ENCODE measurements at places on chromosomes 5 and 9. TPM values are rescaled to one million over a fixed set of nuclear protein-coding genes. Genes with fewer than 3 reads are reported as not detected.

GRCh38 chr9:120920806-120921178 lies 5.8 kb downstream of the TRAF1 start:
- DNase-seq: no peak

- no peak for DNase-seq
Measured at GRCh38 chr9:27977931-27978330, 404.6 kb upstream of the C9orf72 start.

DNA sequence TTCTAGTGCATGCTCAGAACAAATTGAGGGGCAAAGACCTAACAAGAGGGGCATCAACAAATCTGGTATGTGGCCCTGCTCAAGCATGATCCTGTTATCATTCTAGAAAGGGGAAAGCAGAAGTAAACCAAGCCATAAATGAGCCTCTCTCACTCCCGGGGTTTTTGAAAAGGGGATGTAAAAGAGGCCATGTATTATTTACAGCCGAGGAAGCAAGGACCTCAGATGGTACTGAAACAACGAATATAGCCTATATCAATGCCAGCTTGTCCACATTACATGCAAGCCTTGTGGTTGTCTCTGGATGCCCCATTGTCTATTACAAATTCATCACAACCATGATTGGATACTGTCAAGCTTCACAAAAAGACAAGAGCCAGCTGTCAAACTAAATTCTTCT lies 211.3 kb downstream of the DCP2 start:
- DNase-seq: no peak

DNA sequence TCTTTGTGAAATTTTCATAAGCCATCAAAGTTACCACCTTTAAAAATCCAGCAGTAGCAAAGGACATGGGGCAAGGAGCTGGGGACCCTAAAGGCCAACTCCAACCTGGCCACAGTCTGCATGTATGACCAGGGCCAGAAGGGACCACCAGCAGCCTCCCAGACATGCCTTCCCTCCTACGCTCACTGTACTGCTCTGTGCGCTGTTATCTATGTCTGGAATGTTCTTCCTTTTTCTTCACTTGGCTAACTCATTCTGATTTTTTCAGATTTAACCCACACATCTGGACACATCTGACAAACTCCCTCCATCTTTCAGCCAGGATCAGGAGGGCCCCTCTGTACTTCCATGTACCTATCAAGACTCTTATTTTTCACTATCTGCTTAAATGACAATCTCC lies 47.6 kb upstream of the TRAF1 start:
- no peak for DNase-seq

SNCB gene
- polyA plus RNA-seq: 2.3 TPM

DEPDC1B gene
- 0.05 TPM for polyA plus RNA-seq

SLC34A1 gene
- polyA plus RNA-seq: not detected

ORM2 gene
- polyA plus RNA-seq: 0.27 TPM
